Globus pallidus (tissue), 1 donor: ENCODE measurements at places on chromosomes 5 and 9.

- DNase-seq = peak; percentile 32
Observed at GRCh38 chr5:59174248-59174844, 591.5 kb downstream of the RAB3C start.

DNA sequence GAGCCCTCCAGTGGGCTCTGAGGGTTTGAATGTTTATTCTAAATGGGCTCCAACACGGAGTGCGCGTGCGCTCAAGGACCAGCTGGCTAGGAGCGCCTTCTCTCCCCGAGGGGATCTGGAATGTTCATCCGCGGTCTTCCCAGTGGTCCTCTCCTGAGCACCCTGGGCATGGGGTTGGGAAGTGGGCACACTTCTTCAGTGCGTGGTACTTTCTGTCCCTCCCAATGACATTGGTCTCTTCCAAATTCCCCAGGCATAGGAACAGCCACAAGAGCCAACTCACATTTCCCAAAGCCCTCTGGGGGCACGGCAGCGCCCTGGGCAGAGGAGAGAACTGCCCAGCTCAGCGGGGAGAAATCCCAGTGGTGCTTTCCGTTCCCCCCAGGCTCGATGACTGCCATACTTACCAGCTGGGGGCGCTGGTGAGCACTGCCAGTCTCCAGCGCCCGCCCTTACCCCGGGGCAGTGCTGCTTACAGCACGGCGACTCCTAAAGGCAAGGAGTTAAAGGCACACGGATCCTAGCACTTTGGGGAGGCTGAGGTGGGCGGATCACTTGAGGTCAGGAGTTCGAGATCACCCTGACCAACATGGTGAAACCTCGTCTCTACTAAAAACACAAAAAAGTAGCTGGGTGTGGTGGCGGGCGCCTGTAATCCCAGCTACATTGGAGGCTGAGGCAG is 29.9 kb upstream of the OBP2B start:
- peak; percentile 15 for DNase-seq

- DNase-seq = no peak
Observed at GRCh38 chr5:153713943-153714342, 223.5 kb downstream of the GRIA1 start.

DNA sequence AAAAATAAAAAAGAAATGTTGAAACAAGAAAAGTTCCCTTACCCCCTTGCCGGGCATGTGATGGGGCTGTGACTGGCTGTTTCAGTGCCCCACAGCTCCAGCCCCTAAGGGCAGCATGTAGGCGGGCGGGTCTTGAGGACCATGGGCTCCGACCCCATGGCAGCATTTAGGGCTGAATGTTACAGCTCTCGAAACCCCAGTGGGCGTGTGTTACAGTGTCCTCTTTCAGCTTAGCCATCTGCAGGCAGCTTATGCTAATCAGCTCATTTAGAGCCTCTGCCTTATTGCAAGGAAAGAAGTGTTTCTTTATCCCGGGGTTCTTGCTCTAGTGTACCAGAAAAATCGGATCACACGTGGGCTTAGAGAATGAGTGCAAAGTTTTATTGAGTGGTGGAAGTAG is 497.4 kb upstream of the CYLC2 start:
- no peak for DNase-seq

DNA sequence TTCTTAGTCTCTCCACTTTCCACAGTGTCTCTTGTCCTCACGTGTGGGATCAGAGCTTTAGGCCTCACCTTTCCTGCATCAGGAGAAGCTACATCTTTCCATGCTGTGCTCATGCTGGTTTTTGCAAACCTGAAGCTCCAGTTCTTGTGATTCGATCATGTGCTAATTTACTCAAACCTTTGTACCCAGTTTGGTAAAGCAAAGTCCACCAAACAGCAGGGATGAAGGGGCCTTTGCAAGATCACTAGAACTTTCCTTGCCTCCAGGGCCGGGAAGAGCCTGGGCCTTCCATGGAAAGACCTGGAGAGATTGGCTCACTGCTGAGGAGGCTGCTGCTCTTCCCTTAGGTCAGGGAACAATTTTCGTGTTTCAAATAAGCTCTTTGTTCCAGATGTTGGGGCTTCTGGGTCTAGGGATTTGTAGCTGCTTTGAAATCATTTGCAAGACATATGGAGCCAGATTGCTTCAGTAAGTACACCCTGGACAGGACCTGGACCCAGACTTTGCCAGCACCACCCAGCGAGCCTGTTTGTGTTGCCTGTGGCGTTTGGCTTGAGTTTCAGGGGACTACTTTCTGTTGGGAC is 18.7 kb upstream of the SPATA31E1 start:
- no peak for DNase-seq

- DNase-seq = peak; percentile 64
Observed at GRCh38 chr5:139668064-139668880, 20.1 kb downstream of the CXXC5 start.

- no peak for DNase-seq
Observed at GRCh38 chr5:37520811-37521210, 141.7 kb downstream of the WDR70 start.

- DNase-seq = no peak
Observed at GRCh38 chr9:137243626-137244485, 2.8 kb downstream of the TUBB4B start.

- no peak for DNase-seq
Observed at GRCh38 chr5:127010362-127010761, 20.0 kb downstream of the MARCHF3 start.

DNA sequence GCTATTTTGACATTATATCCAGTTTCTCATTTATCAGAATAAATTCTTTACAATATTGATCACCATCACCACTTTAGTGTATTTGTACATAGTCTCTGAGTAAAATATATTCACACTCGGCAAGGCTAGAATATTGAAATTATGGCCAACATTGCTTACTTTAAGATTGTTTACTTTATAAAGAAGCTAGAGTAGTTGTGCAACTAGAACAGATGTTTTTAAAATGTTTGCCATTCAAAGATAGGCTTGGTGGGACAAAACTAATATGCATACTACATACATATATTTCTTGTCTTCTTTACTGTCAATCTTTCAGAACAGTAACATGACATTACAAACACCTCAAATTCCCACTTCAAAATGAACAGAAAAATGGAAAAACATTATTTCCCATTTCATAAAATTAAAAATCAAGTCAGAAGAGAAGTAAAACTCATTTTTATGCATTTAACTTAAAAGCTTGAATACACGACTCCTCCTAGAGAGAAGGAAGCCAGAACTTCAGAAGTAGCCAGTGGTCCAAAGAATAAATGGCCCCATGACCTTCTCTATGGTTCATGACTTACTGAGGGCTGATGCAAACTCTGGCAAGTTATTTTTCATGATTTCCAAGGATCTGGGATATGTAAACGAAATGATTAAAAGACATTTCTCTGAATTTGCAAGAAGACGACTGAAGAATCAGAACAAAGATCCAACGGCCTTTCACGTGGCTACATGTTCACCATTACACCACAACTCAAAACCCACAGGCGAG is 14.1 kb downstream of the MTX3 start:
- no peak for DNase-seq

DNA sequence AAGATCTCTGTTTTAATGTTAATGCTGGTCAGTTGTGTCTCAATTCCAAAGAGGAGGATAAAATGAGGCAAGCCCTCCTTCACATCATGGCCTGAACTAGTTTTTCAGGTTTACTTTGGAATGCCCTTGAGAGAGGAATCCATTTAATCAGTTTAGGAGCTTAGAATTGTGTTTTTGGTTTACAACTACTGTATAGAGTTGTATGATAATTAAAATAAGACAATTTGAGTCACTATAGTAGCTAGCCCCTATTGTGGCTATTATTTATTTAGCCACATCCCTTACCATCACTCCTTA is 107.8 kb upstream of the PRLR start:
- no peak for DNase-seq

GRCh38 chr9:84900421-84900820 is 230.9 kb downstream of the NTRK2 start:
- DNase-seq = no peak

DNA sequence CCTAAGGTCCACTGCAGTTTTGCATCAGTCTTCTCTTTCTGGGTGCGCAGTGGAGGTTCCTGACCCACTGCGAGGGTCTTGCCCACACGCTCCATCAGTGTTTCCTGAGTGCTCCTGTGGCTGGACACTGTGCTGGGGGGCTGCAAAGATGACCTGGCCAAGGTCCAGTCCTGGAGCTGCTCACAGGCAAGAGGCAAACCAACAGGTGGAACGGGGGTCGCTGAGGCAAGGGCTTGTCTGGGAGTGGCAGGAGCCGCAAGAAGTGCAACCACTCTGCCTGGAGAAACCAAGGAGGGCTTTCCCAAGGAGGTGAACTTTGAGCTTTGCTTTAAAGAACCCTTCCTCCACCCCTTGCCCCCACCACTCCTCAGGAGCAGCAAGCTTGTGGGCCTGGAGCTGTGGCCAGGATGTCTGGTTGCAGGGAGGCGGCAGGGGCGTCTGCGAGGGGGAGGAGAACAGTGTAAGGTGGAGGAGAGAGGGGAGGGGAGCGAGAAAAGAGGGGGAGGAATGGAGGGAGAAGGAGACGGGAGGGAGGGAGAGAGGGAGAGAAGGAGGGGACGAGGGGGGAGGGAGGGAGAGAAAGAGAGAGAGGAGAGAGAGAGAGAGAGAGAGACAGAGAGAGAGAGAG is 444 bp upstream of the CPLX2 start:
- no peak for DNase-seq

DNA sequence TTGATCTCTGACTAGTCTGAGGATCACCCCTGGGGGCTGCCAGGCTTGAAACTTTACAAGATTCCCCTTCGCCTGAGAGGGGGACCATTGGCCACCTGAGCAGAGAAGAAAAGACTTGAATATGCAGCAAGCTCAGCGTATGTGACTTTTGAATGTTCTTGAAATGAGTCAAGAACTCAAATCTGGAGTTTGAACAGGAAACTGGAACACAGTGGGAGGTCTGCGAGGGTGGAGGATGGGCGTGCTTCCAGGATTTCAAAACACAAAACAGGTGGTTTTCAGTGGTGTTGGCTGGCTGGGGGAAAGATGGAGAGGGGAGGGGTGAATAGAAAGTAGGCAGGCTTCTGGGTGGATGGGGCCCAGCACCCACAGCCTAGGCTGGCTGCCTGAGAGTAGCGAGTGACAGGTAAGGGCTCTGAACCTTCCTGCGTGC is 40.6 kb downstream of the TMEM174 start:
- DNase-seq = no peak

- no peak for DNase-seq
Observed at GRCh38 chr5:168686837-168687236, 107.7 kb upstream of the PANK3 start.

DNA sequence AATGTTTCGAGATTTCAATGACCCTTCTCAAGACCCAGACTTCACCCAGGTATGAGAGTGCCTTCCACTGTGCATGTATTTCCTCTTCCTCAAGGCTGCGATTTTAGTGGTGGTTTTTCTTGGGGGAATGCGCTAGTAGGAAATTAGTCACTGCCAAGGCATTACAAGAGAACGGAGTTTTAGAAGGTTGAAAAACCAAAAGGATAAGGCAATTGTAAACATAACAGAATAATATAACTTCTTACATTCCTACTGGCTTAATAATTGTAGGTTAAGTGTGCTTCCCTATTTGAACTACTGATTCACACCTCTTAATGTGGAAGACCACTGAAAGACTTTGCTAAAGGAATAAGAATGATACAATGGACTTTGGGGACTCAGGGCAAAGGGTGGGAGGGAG is 38.9 kb downstream of the ACO1 start:
- no peak for DNase-seq

DNA sequence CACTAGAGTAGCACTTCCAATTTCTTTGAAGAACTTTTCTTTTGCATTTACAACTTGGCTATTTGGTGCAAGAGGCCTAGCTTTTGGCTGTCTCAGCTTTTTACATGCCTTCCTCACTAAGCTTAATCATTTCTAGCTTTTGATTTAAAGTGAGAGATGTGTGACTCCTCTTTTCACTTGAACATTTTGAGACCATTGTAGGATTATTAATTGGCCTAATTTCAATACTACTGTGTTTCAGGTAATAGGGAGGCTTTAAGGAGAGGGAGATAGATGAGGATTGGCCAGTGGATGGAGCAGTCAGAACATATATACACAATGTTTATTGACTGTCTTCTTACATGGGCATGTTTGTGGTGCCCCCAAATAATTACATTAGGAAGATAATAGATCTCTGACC is 161.7 kb downstream of the GNA14 start:
- DNase-seq = no peak

DNA sequence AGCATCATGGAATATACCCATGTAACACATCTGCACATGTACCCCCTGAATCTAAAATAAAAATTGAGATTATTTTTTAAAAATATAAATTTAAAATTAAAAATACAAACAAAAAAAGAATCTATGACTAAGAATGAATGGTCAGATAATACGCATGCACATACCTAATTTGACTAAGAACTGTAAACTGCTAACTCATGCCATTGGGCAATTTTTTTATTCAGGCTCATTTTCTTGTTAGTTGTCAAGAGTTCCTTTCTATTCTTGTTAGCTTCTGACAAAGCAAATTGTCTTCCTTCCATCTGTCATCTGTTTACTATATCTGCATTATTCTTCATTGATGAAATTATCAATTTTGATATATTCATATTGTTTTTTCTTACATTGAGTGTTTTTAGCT is 69.5 kb upstream of the HAND1 start:
- no peak for DNase-seq

- DNase-seq = no peak
Observed at GRCh38 chr9:27382308-27382707, 85.4 kb upstream of the EQTN start.

GRCh38 chr9:6498982-6499381 is 86.0 kb downstream of the UHRF2 start:
- DNase-seq = no peak

DNA sequence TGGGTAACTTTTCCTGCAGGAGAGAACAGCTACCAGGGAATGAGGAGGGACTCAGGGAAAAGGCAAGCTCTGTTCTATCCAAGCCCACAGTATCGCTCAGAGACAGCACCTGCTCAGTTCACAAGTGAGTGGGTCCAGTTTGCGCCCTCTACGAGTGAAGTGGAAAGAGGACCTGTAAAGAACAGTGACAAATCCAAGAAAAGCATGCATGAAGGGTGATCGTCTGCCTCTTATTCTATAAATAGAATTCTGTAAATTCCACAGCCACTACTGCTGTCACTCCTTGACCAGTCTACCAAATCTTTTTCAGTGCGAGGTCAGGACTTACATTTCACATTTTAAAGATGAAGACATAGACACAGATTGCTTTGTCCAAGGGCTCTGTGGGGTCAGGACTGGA is 117.5 kb downstream of the ENTREP1 start:
- DNase-seq = no peak

DNA sequence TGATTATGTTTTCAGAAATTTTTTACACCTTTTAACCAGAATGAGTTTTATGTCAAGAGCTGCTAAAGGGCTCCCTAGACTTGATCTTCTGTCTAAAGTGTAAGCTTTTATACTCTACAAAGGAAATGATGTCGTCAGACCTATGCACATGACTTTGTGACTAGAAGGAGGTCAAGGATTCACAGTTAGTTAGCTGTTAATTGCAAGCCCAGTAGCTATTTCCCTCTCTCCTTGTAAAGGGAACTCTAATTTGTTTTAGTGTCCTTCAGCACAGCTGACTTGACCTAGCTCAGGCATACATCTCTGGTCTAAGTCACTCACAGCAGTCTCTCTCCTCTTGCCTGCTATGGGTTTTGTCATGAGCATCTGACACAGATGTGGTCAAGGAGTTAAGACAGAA is 173.5 kb upstream of the NREP start:
- DNase-seq = no peak

- no peak for DNase-seq
Observed at GRCh38 chr5:97914483-97914882, 731.4 kb upstream of the RIOK2 start.
